ENCODE measurements at places on chromosomes 16 and 17. TPM values are rescaled to one million over a fixed set of nuclear protein-coding genes. Genes with fewer than 3 reads are reported as not detected.

The MYOCD gene
- total RNA-seq: not detected

The COPRS gene
- 11.9 TPM for total RNA-seq

DNA sequence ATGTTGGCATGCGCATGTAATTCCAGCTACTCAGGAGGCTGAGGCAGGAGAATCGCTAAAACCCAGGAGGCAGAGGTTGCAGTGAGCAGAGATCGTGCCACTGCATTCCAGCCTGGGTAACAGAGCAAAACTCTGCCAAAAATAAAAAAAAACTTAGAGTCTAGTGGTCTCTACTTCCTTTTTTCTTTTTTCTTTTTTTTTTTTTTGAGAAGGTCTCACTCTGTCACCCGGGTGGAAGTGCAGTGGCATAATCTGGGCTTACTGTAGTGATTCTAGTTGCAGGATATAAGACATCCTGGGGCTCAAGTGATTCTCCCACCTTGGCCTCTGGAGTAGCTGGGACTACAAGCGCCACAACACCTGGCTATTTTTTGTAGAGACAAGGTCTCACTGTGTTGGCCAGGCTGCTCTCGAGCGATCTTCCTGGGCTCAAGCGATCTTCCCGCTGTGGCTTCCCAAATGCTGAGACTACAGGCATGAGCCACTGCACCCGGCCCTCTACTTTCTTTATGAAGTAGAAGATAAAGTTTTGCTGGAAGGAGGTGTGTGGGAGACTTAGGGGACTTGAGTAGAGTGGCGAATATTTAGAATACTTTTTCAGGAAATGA lies 47.9 kb upstream of the TAOK1 start:
- no peak overlapping the region for H3K27ac ChIP-seq
- H3K4me3 ChIP-seq: no peak overlapping the region
- no peaks in the 10 kb centered on the region for H3K36me3 ChIP-seq
- peaks cover 12% of the 10 kb centered on the region for H3K27me3 ChIP-seq
- DNase-seq: no peak
- peaks cover 2% of the 10 kb centered on the region for H3K4me1 ChIP-seq

DNA sequence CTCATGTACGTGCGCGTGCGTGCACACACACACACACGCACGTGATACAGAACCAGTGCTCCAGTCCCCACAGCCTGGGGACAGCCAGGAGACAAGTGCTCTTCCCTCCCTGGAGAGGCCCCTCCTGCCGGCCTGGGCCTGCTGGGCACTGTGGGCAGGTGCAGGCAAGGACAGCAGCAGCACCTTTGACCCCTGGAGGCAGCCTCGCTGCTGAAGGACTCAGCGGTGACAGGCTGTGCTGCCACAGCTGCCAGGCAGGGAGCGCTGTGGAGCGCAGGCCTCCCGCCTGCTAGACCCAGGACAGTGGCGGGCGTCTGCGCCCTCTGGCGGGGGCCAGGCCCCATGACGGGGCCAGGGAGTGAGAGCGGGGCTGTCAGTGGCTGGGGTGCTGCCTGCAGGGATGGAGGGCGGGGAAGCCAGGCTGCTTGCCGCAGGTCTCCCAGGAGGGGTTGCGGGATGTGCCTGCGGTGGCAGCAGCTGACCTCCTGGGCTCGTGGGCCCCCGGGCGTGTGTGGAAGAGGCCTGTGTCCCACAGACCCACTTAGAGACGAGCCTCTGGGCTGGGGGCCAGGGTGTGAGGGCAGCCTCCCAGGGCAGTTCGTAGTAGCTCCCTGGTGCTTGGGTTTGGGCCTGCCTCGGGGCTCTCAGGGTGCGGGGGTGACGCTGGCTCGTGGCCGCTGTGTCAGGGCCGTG lies 63.5 kb upstream of the PVALEF start:
- no peak overlapping the region for H3K27ac ChIP-seq
- no peaks in the 10 kb centered on the region for H3K27me3 ChIP-seq
- no peaks in the 10 kb centered on the region for H3K36me3 ChIP-seq

- peak overlapping the region; percentile 94 for H3K27ac ChIP-seq
- H3K4me1 ChIP-seq: peaks cover 39% of the 10 kb centered on the region
- H3K27me3 ChIP-seq: peaks cover 6% of the 10 kb centered on the region
Observed at GRCh38 chr16:57689762-57690558, 4.6 kb upstream of the DRC7 start.

GRCh38 chr17:19238167-19238505 lies 970 bp downstream of the EPN2 start:
- H3K4me3 ChIP-seq: peak overlapping the region; percentile 84
- peaks cover 4% of the 10 kb centered on the region for H3K4me1 ChIP-seq
- H3K27me3 ChIP-seq: peaks cover 31% of the 10 kb centered on the region
- H3K27ac ChIP-seq: no peak overlapping the region
- DNase-seq: peak; percentile 28

DNA sequence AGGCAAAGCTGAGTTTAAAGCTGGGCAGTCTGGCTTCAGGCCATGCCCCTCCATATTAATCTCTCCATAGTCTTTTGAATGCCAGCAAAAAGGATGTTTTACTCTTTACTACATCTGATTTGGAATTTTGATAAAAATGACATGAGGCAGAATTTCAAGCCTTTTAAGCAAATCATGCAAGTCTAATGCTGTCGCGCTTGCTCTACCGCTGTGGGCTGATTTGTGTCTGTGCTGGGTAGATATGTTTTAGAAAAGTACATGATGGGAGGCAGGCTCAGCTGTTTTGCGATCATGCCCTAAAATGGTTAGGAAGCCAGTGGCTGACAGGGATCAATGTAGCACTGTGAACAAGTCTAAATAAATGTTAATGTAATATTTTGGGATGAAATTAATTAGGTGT lies 311.9 kb downstream of the CA10 start:
- no peak overlapping the region for H3K4me3 ChIP-seq
- no peaks in the 10 kb centered on the region for H3K4me1 ChIP-seq
- peaks cover 2% of the 10 kb centered on the region for H3K27me3 ChIP-seq
- no peak for DNase-seq

- H3K36me3 ChIP-seq: no peaks in the 10 kb centered on the region
- peak overlapping the region; percentile 67 for H3K4me3 ChIP-seq
- H3K27ac ChIP-seq: peak overlapping the region; percentile 74
- peaks cover 16% of the 10 kb centered on the region for H3K4me1 ChIP-seq
Observed at GRCh38 chr16:85735225-85735635, 15.7 kb downstream of the C16orf74 start.

- H3K27me3 ChIP-seq: no peaks in the 10 kb centered on the region
- no peak overlapping the region for H3K4me3 ChIP-seq
- H3K36me3 ChIP-seq: peaks cover 1% of the 10 kb centered on the region
- DNase-seq: no peak
Observed at GRCh38 chr16:87410530-87410929, 18.4 kb downstream of the MAP1LC3B start.

GRCh38 chr16:81818568-81818896 lies 39.4 kb downstream of the PLCG2 start:
- DNase-seq: no peak
- no peaks in the 10 kb centered on the region for H3K36me3 ChIP-seq
- no peak overlapping the region for H3K27ac ChIP-seq
- peaks cover 21% of the 10 kb centered on the region for H3K4me1 ChIP-seq

- no peak overlapping the region for H3K27ac ChIP-seq
- peaks cover 6% of the 10 kb centered on the region for H3K27me3 ChIP-seq
- no peak overlapping the region for H3K4me3 ChIP-seq
- H3K36me3 ChIP-seq: no peaks in the 10 kb centered on the region
- no peaks in the 10 kb centered on the region for H3K4me1 ChIP-seq
Observed at GRCh38 chr17:79035686-79036085, 11.7 kb downstream of the C1QTNF1 start.

All from activated naive CD8-positive, alpha-beta T cell treated with anti-CD3 and anti-CD28 coated beads, Interleukin-2, amount 10 ng/mL, durations not matched to agents 7 days and 5 days (primary cell).